ENCODE measurements at places on chromosomes 12 and 14.
A peak's percentile ranks its signal among the peaks of the same experiment; 100 is the strongest.

DNA sequence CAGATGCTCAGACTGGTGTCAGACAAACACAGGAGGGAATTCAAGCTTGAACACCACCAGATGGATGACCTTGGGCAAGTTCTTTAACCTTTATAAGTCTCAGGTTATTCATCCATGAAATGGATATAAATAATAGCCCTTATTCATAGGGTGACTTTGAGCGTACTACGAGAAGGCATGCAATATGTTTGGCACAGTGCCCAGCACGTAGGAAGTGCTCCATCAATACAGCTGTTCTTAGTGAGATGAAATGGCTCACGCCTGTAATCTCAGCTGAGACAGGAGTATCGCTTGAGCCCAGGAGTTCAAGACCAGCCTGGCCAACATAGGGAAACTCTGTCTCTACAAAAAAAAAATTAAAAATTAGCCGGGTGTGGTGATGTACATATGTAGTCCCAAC is 84.8 kb upstream of the FICD start:
- peak; percentile 25 for DNase-seq

DNA sequence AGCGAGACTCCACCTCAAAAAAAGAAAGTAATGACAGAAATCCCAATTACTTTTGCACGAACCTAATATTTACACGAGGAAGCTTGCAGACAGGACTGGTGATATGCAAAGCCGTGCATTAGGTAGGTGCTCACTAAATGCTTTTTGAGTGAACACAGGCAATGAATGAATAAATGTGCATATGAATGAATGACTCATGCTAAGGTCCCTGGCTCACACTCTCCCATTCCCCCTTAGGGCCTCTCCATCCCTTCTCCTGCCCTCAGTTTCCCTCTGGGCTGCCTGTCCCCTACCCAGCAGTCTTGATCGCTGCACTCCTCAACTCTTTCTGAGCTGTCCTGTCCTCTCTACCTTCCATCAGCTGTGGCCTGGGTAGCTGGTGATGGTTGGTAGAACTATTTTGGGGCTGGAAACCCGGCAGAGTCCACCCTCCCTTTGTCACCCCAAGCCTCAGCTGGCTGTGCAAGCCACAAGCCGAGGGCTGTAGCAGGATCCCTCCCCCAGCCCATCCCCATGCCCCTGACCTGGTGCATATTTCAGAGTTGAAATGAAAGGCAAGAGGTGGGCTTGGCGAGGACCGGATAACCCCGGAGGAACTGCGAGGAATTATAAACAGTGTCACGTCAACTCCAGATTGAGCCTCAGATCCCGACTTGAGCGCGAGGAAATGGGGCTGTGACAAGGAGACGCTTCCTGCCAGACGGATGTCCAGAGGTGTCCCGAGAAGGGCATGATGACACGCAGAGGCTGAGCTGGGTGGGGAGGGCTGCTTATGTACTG is 191.7 kb upstream of the GSC start:
- no peak for DNase-seq

- no peak for DNase-seq
These were observed 42.1 kb downstream of the MAP1LC3B2 start for GRCh38 chr12:116600959-116601918.

- peak; percentile 19 for DNase-seq
These were observed 141.6 kb upstream of the CPSF6 start for GRCh38 chr12:69097619-69098368.

DNA sequence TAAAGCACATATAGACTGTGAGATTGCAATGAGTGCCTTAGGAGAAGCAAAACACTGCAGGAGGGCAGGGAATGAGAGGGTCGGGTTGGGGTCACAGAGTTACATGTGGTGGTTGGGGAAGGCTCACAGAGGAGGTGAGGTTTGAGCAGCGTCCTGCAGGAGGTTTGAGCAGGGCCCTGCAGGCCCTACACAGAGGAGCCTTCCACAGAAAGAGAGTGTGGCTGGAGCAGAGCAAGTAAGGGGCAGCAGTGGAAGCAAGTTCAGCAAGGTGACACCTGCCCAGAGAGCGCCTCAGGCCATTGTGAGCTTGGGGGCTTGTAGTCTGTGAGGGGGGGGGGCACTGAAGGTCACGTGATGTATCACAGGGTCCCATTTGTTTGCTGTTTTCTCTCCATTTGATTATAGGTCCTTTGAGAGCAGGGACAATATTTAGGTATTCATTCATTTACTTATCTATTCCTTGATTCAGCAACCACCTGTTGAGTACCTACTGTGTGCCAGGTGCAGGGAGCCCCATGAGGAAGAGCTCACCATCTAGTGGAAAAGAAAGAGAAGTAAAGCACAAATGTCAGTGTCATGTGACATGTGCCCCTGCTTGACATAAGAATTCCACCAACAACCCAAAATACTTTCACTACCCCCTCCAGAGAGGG is 56.6 kb downstream of the GALNT16 start:
- DNase-seq = no peak

- DNase-seq = no peak
These were observed 4.0 kb upstream of the RESF1 start for GRCh38 chr12:31954925-31955858.

DNA sequence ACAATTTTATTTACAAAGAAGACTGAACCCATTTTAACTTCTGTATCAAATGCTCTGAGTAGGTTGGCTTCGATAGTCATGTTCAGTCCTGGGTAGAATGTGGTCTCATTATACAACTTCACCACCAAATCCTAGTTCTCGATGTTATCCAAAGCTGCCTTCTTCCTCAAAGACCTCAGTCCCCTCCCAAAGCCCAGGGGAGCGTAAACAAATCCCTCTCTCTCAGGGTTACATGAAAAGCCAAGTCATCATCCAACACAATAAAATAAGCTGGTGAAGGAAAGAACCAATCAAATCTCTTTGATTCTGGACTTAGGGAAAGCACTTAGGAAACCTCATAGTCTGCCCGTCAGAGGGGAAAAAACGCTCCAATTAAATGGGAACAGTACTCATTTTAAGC is 9.1 kb downstream of the PTCSC3 start:
- no peak for DNase-seq

- peak; percentile 29 for DNase-seq
These were observed 84.1 kb downstream of the ITPR2 start for GRCh38 chr12:26748741-26749431.

DNA sequence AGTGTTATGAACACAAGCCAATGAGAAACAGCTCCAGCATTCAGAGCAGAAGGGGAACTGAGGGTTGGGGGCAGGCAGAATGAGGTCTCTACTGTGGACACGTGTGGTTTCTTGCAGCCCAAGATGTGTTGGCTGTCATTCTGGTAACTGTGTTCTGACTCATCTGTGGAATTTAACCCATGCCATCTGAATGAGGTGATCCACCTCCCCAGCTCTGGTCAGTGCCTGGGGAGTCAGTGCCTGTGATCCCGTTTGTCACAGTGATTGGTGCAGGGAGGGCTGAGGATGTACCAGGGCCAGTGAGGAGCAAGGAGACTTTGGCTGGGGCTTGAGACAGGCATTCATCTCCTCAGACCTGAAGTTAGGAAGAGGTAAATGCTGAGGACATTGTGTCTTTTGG is 216.8 kb downstream of the MSRB3 start:
- no peak for DNase-seq

DNA sequence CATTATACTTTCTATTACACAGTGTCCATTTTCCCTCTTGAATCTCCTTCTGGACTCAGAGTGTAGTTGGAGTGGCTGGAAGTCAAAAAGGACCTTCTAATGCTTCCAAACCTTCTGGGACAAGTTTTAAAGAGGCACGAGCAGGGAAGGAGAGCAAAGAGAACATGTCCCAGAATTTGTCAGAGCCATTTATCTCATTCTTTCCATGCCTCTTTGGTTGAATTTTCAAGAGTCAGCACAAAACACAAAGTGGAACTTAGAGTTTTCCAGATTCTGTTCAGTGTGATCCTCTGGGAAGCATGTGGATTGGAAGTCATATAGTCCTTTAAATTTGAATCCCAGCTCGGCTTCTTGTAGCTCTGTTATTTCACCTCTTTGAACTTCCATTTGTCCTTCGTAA is 138.2 kb upstream of the PWP1 start:
- DNase-seq = no peak

GRCh38 chr12:132118876-132119275 is 25.2 kb downstream of the DDX51 start:
- no peak for DNase-seq

GRCh38 chr12:76784600-76785051 is 20.7 kb downstream of the ZDHHC17 start:
- DNase-seq = no peak

- DNase-seq = no peak
These were observed 250.2 kb downstream of the TRHDE start for GRCh38 chr12:72522411-72522810.

DNA sequence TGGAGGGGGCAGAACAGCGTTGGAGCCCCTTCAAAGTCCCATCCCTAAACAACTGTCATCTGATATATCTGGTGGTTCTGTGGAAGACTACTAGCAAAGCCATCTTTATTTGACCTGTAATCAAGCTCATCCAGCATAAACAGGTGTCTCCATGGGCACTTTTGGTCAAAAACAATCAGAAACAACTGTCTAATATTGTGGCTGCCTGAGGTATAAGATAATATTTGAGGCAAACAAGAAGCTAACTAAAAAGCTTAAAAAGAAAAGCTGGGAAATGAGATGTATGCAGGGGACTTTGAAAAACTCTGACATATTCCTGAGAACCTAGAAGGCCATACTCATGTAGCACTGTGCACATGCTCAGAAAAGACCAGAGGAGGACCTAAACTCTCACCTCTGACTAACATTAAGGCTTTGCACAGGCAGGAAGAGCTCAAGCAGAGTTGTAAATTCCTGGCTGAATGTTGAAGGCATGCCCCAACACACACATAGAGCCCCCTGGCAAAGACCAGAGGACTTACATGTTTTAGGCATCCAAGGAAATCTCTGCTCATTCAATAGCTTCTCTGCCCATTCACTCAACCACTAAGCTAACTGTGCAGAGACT is 27.2 kb upstream of the AP4S1 start:
- DNase-seq = no peak

GRCh38 chr12:52454411-52455201 is 2.7 kb upstream of the KRT6B start:
- DNase-seq = no peak

DNA sequence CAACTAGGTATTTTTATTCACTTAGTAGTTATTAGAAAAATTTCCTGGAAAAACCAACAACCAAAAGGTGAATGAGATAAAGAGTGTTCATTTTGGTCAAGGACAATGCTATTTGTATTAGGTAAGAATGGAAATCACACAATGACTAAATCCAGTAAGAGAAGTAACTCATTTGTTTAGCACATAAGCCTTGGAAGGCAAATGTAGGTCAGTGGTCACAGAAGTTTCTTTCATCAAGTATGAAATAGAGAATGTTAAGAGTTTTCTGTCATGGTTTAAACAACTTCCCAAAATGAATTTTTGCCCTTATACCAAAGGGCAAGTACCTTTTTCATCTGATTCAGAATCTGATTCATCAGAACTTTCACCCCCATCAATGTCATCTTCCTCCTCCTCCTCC is 101.7 kb downstream of the KIF21A start:
- no peak for DNase-seq

DNA sequence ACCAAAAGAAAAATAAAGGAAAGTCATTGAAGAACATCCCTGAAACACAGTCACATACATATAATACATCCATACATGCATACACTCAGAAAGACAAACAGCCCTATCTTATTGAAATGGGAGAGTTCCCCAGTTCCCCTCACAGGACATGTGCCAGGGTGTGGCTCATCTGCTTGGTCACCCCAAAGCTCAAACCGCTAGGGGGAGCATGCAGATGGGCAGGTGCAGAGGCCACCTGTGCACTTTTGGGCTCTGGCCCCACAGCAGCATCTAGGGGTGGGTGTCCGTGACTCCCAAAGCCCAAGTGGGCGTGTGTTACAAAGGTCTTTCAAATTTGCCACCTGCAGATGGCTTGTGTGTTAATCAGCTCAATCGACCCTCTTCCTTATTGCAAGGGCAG is 75.2 kb downstream of the CMAS start:
- peak; percentile 66 for DNase-seq

DNA sequence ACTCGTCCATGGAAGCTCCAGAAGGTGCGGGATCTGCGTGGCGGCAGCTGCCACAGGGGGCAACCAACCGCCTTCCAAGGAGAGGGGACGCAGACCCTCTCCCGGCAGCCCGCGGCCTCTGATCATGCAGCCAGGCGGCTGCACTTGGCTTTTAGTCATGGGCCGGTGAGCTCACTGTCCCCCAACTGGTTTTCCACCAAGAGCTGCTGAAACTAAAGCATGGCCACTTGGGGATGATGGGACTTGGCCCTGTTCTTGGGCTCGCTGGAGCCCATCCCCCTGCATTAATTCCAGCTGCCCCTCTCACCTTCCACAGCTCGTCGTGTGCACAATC is 39.1 kb downstream of the CCDC85C start:
- peak; percentile 31 for DNase-seq

- DNase-seq = peak; percentile 55
These were observed 28.1 kb upstream of the PRICKLE1 start for GRCh38 chr12:42617622-42618021.

DNA sequence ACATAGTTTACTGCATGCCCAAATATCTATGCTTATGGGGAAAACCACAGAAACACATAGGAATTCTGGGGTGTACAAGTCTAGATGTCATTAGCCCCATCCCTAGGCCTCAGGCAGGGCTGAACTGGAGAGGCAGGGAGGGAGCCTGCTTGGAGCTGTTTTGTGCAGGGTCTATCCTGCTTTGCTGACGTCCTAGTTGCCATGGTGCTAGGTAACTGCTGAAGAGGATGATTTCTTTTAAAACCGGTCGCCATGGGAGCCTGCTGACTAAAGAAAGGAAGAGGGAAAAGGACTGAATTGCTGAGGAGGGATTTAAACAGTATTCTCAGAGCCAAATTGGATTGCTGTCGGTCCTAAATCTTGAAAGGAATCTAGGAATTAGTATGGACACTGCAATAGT is 10.7 kb downstream of the GPR19 start:
- peak; percentile 53 for DNase-seq

GRCh38 chr12:70985850-70986249 is 65.3 kb upstream of the PTPRR start:
- DNase-seq = no peak

GRCh38 chr12:42097971-42098370 is 46.7 kb downstream of the GXYLT1 start:
- no peak for DNase-seq

- peak; percentile 71 for DNase-seq
These were observed 100.9 kb upstream of the PKP2 start for GRCh38 chr12:32997471-32997870.

DNA sequence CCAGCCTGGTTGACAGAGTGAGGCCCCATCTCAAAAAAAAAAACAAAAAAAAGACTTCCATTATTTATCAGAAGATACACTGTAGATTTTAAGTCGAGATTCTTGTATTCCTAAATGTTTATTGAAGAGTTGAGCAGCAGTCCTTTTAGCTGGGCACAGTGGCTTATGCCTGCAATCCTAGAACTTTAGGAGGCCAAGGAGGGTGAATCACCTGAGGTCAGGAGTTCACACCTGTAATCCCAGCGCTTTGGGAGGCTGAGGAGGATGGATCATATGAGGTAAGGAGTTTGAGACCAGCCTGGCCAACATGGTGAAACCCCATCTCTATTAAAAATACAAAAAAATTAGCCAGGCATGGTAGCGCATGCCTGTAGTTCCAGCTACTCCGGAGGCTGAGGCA is 57.6 kb downstream of the HEATR5A start:
- DNase-seq = no peak
